ENCODE measurements at places on chromosomes 4 and X. TPM values are rescaled to one million over a fixed set of nuclear protein-coding genes. Genes with fewer than 3 reads are reported as not detected.

The VGLL1 gene
- not detected for total RNA-seq

The NDST3 gene
- not detected for total RNA-seq

The ASB11 gene
- total RNA-seq, result not detected

The NPY2R gene
- not detected for total RNA-seq

The TMSB15B gene
- 7.2 TPM for total RNA-seq

The LONRF3 gene
- not detected for total RNA-seq

The CXorf58 gene
- not detected for total RNA-seq

The S100G gene
- total RNA-seq, result not detected

The RAB41 gene
- not detected for total RNA-seq

The FAM184B gene
- total RNA-seq, result not detected

The CFI gene
- total RNA-seq, result not detected

The MND1 gene
- 21.1 TPM for total RNA-seq

The RNF175 gene
- not detected for total RNA-seq

The GPR50 gene
- total RNA-seq, result not detected

The PGM2 gene
- 39.7 TPM for total RNA-seq

The CXorf49 gene
- total RNA-seq, result not detected

The SGMS2 gene
- 0.25 TPM for total RNA-seq

The GPAT3 gene
- 10.3 TPM for total RNA-seq

The STARD8 gene
- 2.8 TPM for total RNA-seq

The NKX6-1 gene
- total RNA-seq, result not detected

The BEND2 gene
- not detected for total RNA-seq

The OTOP1 gene
- total RNA-seq, result not detected

The DMD gene
- 0.16 TPM for total RNA-seq
